Muscle of leg (tissue), 16 donors: ENCODE measurements at places on chromosomes 6 and 20.

DNA sequence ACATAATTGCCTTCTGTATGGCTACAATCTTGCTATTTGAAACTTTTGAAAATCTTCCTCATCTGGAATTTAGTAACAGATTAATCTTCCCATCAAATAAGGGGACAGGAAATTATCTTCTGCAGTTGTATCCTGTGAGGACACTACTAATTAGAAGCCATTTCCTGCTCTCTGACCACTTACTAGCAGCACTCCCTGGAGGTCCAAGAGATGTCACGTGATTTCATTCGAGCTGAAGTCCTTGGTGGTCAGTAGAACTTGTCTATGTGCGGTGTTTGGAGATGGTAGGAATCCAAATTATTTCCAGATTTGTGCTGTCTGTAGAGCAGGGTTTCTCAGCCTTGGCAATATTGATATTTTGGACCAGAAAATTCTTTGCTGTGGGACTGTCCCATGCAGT is 202.5 kb downstream of the TFAP2B start:
- H3K36me3 ChIP-seq, result no peaks in the 10 kb centered on the region
- H3K4me3 ChIP-seq, result no peak overlapping the region
- peak; percentile 33 for DNase-seq
- H3K27me3 ChIP-seq, result no peaks in the 10 kb centered on the region
- no peaks in the 10 kb centered on the region for H3K4me1 ChIP-seq
- no peak overlapping the region for H3K27ac ChIP-seq

GRCh38 chr6:108531332-108531731 is 29.4 kb upstream of the FOXO3 start:
- no peak for DNase-seq
- no peak overlapping the region for H3K4me3 ChIP-seq
- H3K4me1 ChIP-seq, result no peaks in the 10 kb centered on the region

DNA sequence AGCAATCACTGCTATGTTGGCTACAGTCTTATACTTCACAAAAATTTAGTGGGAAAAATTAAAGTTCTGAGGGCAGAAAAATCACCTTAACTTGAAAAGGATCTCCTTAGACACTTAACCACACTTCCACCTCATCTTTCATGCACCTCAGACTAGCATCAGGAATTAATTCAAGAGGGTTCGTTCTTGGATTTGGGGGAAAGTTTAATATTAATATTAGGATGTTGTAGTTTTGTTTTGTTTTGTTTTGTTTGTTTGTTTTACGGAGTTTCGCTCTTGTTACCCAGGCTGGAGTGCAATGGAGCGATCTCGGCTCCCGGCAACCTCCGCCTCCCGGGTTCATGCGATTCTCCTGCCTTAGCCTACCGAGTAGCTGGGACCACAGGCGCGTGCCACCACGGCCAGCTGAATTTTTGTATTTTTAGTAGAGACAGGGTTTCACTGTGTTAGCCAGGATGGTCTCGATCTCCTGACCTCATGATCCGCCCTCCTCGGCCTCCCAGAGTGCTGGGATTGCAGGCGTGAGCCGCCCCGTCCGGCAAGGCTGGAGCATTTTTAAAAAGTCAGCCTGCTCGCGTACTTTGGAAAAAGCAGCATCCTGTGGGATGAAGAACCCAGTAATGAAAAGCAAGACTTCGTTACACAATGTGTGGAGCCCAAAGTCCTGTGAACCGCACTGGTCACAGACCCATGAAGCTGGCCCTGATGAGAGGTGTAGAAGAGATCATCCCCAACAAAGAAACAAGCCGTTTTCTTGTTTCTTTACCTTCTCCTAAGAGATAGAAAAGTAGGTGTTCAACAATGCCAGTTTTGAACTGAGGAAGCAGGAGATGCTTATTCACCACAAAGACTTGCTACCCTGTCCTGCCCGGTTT is 194.9 kb downstream of the GPX5 start:
- no peak for DNase-seq
- H3K4me1 ChIP-seq, result no peaks in the 10 kb centered on the region
- H3K27me3 ChIP-seq, result peaks cover 15% of the 10 kb centered on the region
- no peak overlapping the region for H3K27ac ChIP-seq

DNA sequence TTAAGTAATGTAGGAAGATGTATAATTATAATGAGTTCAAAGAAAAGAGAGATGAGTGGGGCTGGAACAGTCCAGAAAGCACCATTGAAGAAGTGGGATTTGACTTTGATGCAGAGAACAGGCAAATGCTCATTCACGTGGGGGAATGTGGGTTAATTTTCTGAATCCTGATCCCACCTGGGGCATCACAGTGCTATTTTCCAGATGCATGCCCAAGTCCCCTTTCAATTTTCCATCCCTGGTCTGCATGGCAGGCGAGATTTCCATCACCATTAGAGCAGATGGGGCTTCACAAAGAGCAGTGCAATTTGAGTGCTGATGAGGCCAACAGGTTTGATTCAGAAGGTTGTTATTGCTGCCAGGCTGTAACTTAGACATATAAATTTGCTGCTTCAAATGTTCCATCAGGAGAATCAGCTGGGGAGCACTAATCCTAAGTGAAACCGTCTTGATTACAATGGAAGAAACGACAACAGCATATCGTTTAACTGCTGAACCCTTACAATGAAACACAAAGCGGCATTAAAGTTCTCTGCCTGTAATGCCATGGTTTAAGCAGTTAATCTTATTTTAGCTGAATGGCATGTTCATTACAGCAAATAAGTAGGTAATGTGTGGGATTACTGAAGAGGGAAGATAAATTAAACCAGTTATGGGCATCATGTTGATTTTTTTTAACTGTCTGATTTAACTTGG is 45.2 kb downstream of the OSTM1 start:
- no peaks in the 10 kb centered on the region for H3K27me3 ChIP-seq
- no peak overlapping the region for H3K4me3 ChIP-seq
- H3K4me1 ChIP-seq, result peaks cover 2% of the 10 kb centered on the region
- H3K27ac ChIP-seq, result no peak overlapping the region

DNA sequence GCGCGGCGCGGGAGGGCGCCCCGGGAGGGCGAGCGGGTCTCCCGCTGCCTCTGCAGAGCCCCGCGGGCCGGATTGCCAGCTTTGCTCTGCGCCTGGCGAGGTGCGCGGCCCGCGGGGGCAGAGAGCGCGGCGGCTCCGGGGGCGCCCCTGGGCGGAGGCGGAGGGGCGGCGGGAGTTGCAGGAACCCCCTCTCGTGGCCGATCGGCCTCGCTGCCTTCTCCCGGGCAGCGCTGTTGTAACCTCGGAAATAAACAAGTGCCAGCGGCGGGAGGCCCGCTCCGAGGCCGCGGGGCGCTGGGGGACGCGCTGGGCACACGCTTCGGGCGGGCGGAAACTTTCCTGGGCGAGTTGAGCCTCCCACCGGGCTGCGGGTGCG is 1.2 kb downstream of the CDH4 start:
- H3K27me3 ChIP-seq, result peaks cover 56% of the 10 kb centered on the region
- no peak overlapping the region for H3K27ac ChIP-seq
- H3K4me3 ChIP-seq, result peak overlapping the region; percentile 36
- DNase-seq, result peak; percentile 33
- no peaks in the 10 kb centered on the region for H3K36me3 ChIP-seq

- H3K27ac ChIP-seq, result no peak overlapping the region
- no peaks in the 10 kb centered on the region for H3K36me3 ChIP-seq
- peaks cover 4% of the 10 kb centered on the region for H3K4me1 ChIP-seq
- no peak for DNase-seq
- peaks cover 4% of the 10 kb centered on the region for H3K27me3 ChIP-seq
Measured at GRCh38 chr6:168428052-168428826, 12.7 kb upstream of the SMOC2 start.

- no peaks in the 10 kb centered on the region for H3K36me3 ChIP-seq
- peak overlapping the region; percentile 87 for H3K27ac ChIP-seq
- H3K4me3 ChIP-seq, result no peak overlapping the region
- H3K4me1 ChIP-seq, result peaks cover 5% of the 10 kb centered on the region
- no peaks in the 10 kb centered on the region for H3K27me3 ChIP-seq
Measured at GRCh38 chr6:57257911-57258541, 35.9 kb upstream of the RAB23 start.

DNA sequence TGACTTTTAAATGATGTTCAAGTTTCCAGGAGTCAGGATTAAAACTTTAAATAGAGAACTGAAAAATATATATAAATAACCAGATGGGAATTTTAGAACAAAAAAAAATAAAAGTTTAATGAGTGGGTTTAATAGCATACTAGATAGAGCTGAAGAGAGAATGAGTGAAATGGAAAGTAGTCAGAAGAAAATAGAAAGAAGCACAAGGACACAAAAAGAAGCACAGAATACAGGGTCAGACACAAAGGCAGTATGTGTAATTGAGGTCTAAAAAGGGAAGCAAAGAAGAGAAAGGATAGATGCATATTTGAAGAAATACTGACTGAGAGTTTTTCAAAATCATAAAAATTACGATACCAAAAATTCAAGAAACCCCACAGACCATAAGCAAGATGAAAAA is 159.8 kb upstream of the FERMT1 start:
- no peaks in the 10 kb centered on the region for H3K4me1 ChIP-seq
- no peaks in the 10 kb centered on the region for H3K36me3 ChIP-seq
- H3K27ac ChIP-seq, result no peak overlapping the region
- no peaks in the 10 kb centered on the region for H3K27me3 ChIP-seq
- DNase-seq, result no peak
- no peak overlapping the region for H3K4me3 ChIP-seq

GRCh38 chr20:62088258-62089127 is 22.8 kb upstream of the TAF4 start:
- peaks cover 10% of the 10 kb centered on the region for H3K27me3 ChIP-seq
- no peak for DNase-seq
- H3K4me3 ChIP-seq, result no peak overlapping the region
- no peaks in the 10 kb centered on the region for H3K4me1 ChIP-seq
- H3K36me3 ChIP-seq, result no peaks in the 10 kb centered on the region

GRCh38 chr6:53284901-53285300 is 63.8 kb downstream of the ELOVL5 start:
- no peaks in the 10 kb centered on the region for H3K36me3 ChIP-seq
- H3K4me1 ChIP-seq, result peaks cover 13% of the 10 kb centered on the region
- no peak overlapping the region for H3K27ac ChIP-seq
- H3K4me3 ChIP-seq, result no peak overlapping the region

DNA sequence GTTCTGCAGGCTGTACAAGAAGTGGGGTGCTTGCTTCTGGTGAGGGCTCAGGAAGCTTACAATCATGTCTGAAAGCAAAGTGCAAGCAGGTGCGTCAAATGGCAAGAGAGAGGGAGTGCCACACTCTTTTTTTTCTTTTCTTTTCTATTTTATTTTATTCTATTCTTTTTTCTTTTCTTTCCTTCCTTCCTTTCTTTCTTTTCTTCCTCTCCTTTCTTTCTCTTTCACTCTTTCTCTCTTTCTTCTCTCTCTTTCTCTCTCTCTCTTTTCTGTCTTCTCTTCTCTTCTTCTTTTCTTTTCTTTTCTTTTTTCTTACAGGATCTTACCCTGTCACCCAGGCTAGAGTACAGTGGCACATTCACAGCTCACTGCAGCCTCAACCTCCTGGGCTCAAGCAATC is 19.5 kb downstream of the ACOT13 start:
- no peak overlapping the region for H3K4me3 ChIP-seq
- H3K27ac ChIP-seq, result no peak overlapping the region
- DNase-seq, result no peak
- no peaks in the 10 kb centered on the region for H3K4me1 ChIP-seq
- H3K36me3 ChIP-seq, result no peaks in the 10 kb centered on the region
- H3K27me3 ChIP-seq, result no peaks in the 10 kb centered on the region

DNA sequence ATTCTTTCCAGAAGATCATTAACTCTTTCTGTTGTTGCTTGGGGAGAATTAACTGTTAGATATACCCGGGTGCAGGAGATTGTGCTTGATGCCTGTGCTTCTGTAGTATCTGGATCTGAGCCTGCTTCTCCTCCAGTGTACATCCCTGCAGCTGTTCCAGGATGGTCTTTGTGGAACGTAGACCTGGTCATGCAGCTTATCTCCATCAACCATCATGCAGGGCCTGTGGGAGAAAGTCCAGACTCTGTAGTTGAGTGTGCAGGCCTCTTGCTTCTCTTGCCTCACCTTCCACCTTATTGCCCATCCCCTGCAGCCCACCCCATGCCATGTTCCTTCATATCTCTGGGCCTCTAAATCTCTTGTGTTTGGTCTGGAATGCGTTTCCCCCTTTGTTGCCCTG is 75.3 kb upstream of the VSTM2L start:
- no peak overlapping the region for H3K4me3 ChIP-seq
- H3K4me1 ChIP-seq, result peaks cover 15% of the 10 kb centered on the region
- H3K36me3 ChIP-seq, result no peaks in the 10 kb centered on the region
- no peak overlapping the region for H3K27ac ChIP-seq

DNA sequence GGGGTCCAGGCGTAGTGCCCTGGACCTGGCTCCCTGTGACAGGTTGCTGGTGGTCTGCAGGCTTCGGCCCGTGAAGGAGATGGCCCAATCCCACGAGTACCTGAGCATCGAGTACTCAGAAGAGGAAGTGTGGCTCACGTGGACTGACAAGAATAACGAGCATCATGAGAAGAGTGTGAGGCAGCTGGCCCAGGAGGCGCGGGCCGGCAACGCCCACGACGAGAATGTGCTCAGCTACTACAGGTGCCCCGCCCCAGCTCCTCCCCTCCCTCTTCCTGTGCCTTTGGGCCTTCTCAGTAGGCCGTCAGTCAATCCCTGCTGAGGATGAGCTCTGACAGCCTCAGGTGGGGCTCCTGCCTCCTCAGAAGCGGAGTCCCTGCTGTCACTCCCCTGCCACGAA is 42.6 kb downstream of the UQCC2 start:
- H3K36me3 ChIP-seq, result peaks cover 31% of the 10 kb centered on the region
- H3K4me3 ChIP-seq, result no peak overlapping the region
- no peak for DNase-seq
- no peaks in the 10 kb centered on the region for H3K27me3 ChIP-seq
- H3K27ac ChIP-seq, result no peak overlapping the region
- peaks cover 7% of the 10 kb centered on the region for H3K4me1 ChIP-seq

GRCh38 chr6:139829576-139829975 is 455.1 kb upstream of the CITED2 start:
- no peak overlapping the region for H3K4me3 ChIP-seq
- no peak overlapping the region for H3K27ac ChIP-seq

- H3K27ac ChIP-seq, result no peak overlapping the region
- no peaks in the 10 kb centered on the region for H3K4me1 ChIP-seq
- no peaks in the 10 kb centered on the region for H3K36me3 ChIP-seq
- no peak for DNase-seq
- no peaks in the 10 kb centered on the region for H3K27me3 ChIP-seq
Measured at GRCh38 chr6:62265906-62266525, 20.0 kb downstream of the KHDRBS2 start.

DNA sequence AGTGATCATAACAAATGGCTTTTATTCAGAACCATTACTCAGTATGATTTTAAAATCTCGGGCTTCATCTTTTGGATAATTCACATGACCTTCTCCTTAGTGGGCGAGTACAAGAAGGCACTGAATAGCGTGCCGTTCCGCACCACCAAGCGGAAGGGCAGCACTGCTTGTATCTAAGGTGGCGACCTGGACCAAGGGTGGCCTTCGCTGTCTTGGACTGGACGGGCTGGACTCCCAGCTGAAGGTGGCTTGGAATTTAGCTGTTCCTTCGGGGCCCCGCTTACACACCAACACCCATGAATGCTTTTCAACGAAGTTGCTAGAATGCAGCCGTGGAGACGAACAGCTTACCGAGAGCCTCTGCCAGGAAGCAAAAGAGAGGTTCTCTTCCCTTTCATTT is 168.6 kb upstream of the AGPAT4 start:
- no peaks in the 10 kb centered on the region for H3K27me3 ChIP-seq
- H3K36me3 ChIP-seq, result no peaks in the 10 kb centered on the region
- peaks cover 32% of the 10 kb centered on the region for H3K4me1 ChIP-seq
- no peak for DNase-seq
- no peak overlapping the region for H3K27ac ChIP-seq
- H3K4me3 ChIP-seq, result no peak overlapping the region
